ENCODE measurements at places on chromosomes 11 and 22. TPM values are rescaled to one million over a fixed set of nuclear protein-coding genes. Genes with fewer than 3 reads are reported as not detected.

The CCDC188 gene
- total RNA-seq: not detected

The IRAG1 gene
- total RNA-seq: 0.13 TPM

The C1QTNF5 gene
- 0.77 TPM for total RNA-seq

The IFITM1 gene
- not detected for total RNA-seq

The PKP3 gene
- total RNA-seq: 28.7 TPM

The KRTAP5-1 gene
- not detected for total RNA-seq

The MAPK8IP1 gene
- 4.2 TPM for total RNA-seq

The HBB gene
- not detected for total RNA-seq

The MPEG1 gene
- total RNA-seq: not detected

The RNF121 gene
- total RNA-seq: 18.9 TPM

The WNT7B gene
- total RNA-seq: 0.09 TPM
